ENCODE measurements at places on chromosomes 7 and 10. TPM values are rescaled to one million over a fixed set of nuclear protein-coding genes. Genes with fewer than 3 reads are reported as not detected.

GRCh38 chr7:138127996-138128395 is 51.7 kb downstream of the AKR1D1 start:
- no peaks in the 10 kb centered on the region for H3K4me1 ChIP-seq
- peaks cover 9% of the 10 kb centered on the region for H3K27me3 ChIP-seq
- H3K27ac ChIP-seq: no peak overlapping the region
- no peak overlapping the region for H3K4me3 ChIP-seq
- H3K36me3 ChIP-seq: no peaks in the 10 kb centered on the region

GRCh38 chr10:26378861-26379294 is 59.3 kb upstream of the APBB1IP start:
- no peaks in the 10 kb centered on the region for H3K27me3 ChIP-seq
- no peak for DNase-seq
- H3K27ac ChIP-seq: no peak overlapping the region
- no peaks in the 10 kb centered on the region for H3K36me3 ChIP-seq
- no peaks in the 10 kb centered on the region for H3K4me1 ChIP-seq

- no peak for DNase-seq
- no peak within 1 kb of the TSS for H3K27ac ChIP-seq
- peak within 1 kb of the TSS; percentile 77 for H3K4me3 ChIP-seq
- H3K4me1 ChIP-seq: peaks cover 19% of the 10 kb centered on the region
Observed at GRCh38 chr10:133230044-133230361, at the start of gene UTF1. UTF1 (plus strand) TSS chr10:133230217; CDS start chr10:133230289, 72 bp downstream.

DNA sequence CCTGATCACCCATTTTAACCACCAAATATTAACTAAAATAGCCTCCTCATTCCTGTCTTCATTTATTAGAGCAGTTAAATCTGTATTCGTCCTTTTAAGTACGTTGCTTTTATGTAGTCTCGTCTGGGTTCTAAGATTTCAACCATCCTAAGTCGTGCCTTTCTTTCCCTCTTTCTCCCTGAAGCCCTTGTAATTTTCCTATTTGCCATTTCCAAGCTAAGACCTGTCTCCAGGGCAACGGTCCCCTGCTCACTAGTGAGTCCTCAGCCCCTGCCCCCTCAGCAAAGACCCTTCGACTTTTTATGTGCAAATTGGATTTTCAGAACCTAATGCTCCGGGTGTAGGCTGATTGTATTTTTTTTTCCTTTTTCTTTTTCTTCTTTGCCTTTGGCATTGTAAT is 16.1 kb upstream of the MEST start:
- H3K36me3 ChIP-seq: peaks cover 2% of the 10 kb centered on the region
- H3K27ac ChIP-seq: no peak overlapping the region
- H3K27me3 ChIP-seq: peaks cover 42% of the 10 kb centered on the region
- H3K4me3 ChIP-seq: no peak overlapping the region
- H3K4me1 ChIP-seq: peaks cover 3% of the 10 kb centered on the region
- no peak for DNase-seq

- H3K4me1 ChIP-seq: peaks cover 5% of the 10 kb centered on the region
- H3K27me3 ChIP-seq: peaks cover 30% of the 10 kb centered on the region
- DNase-seq: no peak
- H3K4me3 ChIP-seq: no peak overlapping the region
Observed at GRCh38 chr10:132845780-132846595, 60.0 kb upstream of the NKX6-2 start.

GRCh38 chr7:100220586-100221230 is 959 bp downstream of the PVRIG start:
- DNase-seq: no peak
- H3K27me3 ChIP-seq: no peaks in the 10 kb centered on the region
- peaks cover 40% of the 10 kb centered on the region for H3K4me1 ChIP-seq
- peak overlapping the region; percentile 96 for H3K27ac ChIP-seq
- peaks cover 4% of the 10 kb centered on the region for H3K36me3 ChIP-seq

DNA sequence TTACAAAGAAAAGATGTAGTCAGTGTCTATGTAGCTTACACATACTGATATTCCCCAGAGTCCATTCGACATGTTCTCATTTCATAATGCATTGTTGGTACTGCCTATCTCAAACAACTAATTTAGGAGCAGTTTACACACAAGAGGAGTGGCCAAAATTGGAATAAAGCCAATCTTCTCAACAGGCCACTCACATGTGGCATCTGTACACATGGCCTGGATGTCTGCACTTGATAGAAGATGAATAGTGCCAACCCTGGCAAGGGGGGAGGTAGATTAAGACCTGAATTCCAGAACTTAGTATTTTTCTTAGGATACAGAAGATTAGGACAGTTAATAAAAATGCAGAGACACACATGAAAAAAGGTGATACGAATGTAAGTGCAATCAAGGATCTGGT is 125.3 kb upstream of the STARD3NL start:
- H3K4me1 ChIP-seq: no peaks in the 10 kb centered on the region
- H3K27me3 ChIP-seq: peaks cover 28% of the 10 kb centered on the region
- no peak overlapping the region for H3K4me3 ChIP-seq
- H3K36me3 ChIP-seq: peaks cover 2% of the 10 kb centered on the region
- no peak overlapping the region for H3K27ac ChIP-seq

DNA sequence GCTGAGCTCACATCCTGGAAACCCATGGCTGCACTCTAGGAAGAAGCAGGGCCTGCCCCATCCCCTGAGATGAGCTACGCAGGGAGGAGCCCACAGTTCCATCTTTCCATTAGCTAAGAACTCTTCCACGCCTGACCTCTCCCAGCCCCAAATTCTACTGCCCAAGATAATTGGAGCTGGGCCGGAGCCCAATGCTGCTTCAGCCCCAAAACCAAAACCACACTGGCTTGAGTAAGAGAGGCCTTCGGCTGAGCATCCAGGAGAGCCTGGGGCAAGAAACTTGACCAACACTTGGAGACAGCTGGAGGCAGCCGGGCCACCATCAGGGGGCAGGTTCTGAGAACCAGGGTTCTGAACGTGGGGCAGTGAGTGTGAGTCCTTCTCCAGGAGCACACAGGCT is 116.1 kb upstream of the ZMIZ1 start:
- peaks cover 4% of the 10 kb centered on the region for H3K27me3 ChIP-seq
- no peak for DNase-seq
- H3K36me3 ChIP-seq: no peaks in the 10 kb centered on the region
- H3K4me1 ChIP-seq: peaks cover 2% of the 10 kb centered on the region
- no peak overlapping the region for H3K4me3 ChIP-seq

DNA sequence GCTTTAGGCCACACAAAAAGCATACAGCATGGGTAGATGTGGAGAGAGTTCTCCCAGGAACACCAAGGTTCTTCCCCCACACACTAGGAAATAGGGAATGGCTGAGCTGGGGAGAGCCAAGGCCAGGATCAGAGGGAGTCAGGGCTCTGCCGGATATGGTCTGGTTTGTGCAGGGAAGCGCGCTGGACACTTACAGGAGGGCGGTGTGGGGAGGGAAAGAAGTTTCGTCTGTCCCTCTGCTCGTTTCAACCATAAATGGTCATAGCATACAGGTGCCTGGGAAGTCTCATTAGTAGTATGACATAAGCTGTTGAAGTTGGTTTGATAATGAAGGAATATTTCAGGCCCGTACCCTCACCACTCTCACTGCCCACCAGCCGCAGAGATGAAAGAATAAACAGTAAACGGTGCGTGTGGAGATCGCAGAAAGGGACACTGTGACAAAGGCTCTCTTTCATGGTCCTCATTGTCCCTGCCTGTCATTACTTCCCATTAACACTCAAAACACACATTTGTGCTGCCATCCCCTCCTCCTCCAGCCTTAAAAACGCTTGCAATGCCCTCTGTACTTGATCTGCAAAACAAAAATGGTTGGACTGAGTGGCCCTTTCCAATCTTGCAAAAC is 207.2 kb downstream of the CELF2 start:
- no peak for DNase-seq
- peak overlapping the region; percentile 98 for H3K27ac ChIP-seq
- peaks cover 72% of the 10 kb centered on the region for H3K4me1 ChIP-seq

DNA sequence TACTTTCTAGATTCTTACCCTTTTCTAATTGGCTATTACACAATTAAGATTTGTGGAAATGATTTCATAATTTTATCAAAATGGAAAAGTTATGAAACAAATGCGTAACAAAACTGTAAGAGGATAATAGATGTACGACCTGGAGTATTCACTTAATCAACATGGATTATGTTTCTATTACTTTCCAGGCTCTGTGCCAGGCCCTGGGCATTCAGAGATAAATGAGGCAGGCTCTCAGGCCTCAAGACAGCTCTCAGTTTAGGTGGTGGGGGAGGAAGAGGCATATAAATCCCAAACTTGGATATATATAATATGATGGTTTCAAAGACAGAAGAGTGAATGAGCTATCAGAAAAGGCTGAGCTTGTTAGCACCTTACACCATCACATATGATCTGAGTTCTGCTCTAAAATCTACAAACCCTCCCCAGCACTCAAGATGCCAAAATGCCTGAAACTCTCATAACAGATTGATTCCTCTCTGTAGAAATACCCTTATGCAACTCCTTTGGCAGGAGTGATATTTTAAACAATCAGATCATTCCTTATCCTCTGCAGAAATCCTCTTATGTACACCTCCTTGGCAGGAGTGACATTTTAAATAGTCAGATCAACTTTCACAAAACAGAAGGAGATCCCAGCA is 42.5 kb downstream of the ACBD5 start:
- peaks cover 7% of the 10 kb centered on the region for H3K4me1 ChIP-seq
- H3K27ac ChIP-seq: no peak overlapping the region
- no peaks in the 10 kb centered on the region for H3K27me3 ChIP-seq
- DNase-seq: no peak

DNA sequence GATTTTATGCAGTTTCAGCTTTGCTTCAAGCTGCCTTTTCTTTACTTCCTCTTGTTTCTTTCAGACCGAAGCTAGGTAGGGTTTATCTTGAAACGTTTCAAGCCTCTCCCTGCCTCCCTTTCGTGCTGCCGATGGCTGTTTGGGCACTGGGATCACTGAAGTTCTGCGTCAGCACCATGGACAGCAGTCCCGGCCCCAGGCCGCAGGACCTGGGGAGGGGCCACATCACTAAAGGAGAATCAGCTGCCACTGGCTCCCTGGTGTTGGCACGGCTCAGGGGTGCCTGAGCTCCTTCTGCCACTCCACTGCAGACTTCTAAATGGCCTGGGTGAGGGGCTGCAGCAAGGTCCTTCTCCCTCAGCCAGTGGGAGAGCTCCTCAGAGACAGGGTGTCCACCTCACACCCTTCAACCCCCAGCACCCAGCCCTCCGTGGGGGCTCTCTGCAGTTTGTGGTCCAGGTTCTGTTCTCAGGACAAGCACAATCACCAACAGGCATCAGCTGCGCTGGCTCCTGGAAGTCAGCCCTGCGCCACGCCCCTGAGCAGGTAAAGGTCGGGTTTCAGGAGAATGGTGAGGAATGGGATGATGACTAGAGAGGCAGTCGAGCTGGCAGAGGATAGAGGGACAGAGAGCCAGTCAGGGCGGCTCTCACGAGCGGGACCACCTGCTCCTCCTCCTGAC is 387.2 kb downstream of the TCERG1L start:
- H3K27ac ChIP-seq: no peak overlapping the region
- no peak for DNase-seq
- H3K4me3 ChIP-seq: no peak overlapping the region
- H3K27me3 ChIP-seq: no peaks in the 10 kb centered on the region
- H3K4me1 ChIP-seq: no peaks in the 10 kb centered on the region

GRCh38 chr7:92456236-92456635 is 9.0 kb downstream of the GATAD1 start:
- no peak overlapping the region for H3K27ac ChIP-seq
- no peak for DNase-seq
- no peaks in the 10 kb centered on the region for H3K27me3 ChIP-seq
- H3K36me3 ChIP-seq: peaks cover 6% of the 10 kb centered on the region
- H3K4me1 ChIP-seq: peaks cover 3% of the 10 kb centered on the region

DNA sequence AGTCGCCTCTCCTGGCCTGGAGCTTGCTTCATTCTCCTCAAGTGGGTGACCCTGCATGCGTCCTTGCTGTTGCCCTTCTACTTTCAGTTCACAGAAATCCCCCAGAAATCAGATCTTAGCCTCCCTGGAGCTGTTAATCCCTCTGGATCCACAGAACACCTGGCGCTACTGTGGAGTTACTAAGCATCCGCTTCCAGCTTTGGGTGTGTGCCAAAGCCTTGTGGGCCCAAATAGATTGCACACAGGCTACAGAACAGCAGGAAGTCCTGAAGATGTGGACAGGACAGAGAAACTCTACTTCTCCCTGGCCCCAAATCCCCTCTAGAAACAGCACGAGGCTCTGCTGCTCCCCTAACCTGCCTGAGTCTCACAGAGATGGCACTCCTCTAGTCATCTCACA is 36.6 kb upstream of the PDLIM1 start:
- H3K36me3 ChIP-seq: no peaks in the 10 kb centered on the region
- DNase-seq: no peak
- no peaks in the 10 kb centered on the region for H3K4me1 ChIP-seq
- peaks cover 23% of the 10 kb centered on the region for H3K27me3 ChIP-seq
- H3K4me3 ChIP-seq: no peak overlapping the region
- no peak overlapping the region for H3K27ac ChIP-seq

The EBF3 gene
- not detected for total RNA-seq

The PLEKHA8 gene
- 7.6 TPM for total RNA-seq

The HELLS gene
- 12.4 TPM for total RNA-seq

The TMEM176A gene
- 0.20 TPM for total RNA-seq

The HMX3 gene
- total RNA-seq: not detected

The SFXN2 gene
- total RNA-seq: 7.9 TPM

Measured in T-helper 17 cell (primary cell).